Esophagus mucosa (tissue), 1 donor: ENCODE measurements at places on chromosomes 1 and 21. TPM values are rescaled to one million over a fixed set of nuclear protein-coding genes. Genes with fewer than 3 reads are reported as not detected.

DNA sequence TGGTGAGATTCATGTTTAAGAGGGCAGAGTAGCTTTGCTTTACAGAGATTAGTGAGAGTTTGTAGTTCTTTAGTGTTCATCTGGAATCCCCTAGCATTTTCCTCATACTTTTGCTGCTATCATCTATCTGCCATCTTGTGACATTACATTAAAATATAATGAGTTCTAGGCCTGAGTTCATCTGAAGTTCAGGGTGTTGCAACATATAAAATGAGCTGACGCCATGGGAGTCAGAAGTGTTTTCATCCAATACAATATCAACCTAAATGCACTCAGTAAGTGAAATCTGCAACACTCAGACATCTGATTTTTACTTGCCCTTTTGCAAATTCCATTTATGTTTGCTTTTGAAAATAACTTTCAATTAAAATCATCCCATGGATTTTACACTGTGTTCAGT is 153.8 kb downstream of the NTNG1 start:
- ATAC-seq: no peak

- ATAC-seq: peak; percentile 64
These were observed 132.7 kb upstream of the IPO9 start for GRCh38 chr1:201696217-201696761.

The LCE3E gene
- total RNA-seq: 4.3 TPM

- ATAC-seq: no peak
These were observed 14.6 kb upstream of the MPZL1 start for GRCh38 chr1:167706931-167707877.

- ATAC-seq: no peak
These were observed 22.9 kb upstream of the DIP2A start for GRCh38 chr21:46435786-46436227.

DNA sequence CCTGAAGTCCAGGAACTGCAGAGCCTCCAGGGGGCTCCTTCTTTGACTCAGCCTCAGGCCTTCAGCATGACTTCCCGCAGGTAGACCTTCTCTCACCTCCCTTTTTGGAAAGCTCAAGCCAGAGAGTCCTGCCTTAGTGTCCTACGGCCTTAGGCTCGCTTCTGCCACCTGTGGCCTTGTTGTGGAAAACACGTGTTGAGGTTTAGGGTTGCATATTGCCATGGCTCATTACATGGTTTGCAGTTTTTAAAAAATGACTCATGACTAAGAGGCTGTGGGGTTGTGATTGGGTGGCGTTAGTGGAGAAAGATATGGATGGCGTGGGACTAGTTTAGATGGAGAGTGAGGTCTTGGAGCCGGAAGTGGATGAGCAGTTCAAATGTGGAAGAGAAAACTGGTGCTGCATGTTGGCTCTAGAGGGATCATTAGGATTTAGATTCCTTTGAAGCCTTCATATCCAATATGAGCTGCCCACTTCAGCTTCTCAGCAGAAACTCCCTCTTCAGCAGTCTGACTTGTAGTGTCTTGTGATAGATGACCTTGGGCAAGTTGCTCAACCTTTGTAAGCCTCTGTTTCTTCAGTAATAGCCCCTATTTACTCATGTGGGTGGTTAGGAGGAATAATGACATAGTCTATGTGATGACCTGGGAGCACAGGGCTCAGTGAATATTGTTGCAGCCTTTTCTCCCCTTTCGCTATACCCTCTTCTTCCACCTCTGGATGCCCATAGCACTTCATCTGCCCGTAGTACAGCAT is 6.5 kb upstream of the FGGY start:
- ATAC-seq: peak; percentile 86

DNA sequence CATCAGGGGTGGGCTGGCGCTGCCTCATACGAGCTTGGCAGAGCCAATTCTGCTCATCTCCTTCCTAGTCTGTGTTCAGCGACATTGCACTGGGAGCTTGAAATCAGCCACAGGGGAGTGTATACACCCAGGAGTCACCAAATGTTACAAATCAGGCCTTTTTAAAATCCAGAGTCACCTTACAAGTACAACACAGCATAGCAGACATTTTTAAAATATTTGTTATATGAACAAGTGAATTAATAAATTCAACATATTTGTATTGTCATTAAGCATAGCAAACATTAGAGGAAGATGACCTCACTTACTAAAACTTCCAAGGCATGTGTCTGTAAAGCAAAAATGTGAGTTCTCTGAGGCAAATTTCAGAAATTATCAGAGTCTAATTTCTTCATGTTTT is 210.0 kb downstream of the HLX start:
- no peak for ATAC-seq

DNA sequence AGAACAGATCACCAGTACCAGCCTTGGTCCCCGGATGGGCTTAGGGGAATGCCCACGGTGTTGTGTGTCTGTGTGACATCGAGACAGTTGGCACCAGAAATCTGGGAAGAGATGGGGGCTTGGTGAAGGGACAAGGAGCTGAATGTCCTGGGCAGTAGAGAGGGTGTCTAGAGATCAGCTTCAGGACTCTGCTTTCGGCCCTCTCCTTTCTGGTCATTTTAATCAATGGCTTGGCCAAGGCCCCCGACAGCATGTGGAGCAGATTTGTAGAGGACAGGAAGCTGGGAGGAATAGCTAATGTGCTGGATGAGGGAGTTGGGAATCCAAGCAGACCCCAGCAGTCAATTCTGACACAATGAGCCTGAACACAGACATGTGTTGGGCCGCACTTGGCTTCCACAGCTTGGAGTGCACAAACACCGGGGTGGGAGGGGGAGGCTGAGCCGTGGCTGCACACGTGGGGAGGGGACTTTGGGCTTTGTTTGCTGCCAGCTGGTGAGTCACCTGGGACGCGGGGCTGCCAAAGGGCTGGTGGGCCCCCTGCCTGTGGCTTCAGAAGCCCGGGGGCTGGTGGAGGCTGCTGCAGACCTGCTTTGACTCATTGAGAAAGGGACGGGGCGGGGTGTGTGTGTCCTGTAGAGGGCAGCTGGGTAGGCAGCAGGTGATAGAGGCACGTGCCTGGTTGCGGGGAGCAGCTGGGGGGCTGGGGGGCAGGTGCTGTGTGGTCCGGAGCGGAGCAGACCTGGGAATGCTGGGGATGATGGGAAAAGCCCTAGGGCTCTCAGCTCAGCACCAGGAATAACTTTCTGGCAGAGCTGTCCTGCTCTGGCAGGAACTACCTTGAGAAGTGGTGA is 20.9 kb downstream of the SLC1A7 start:
- no peak for ATAC-seq

The BTBD8 gene
- total RNA-seq: 1.8 TPM

The COL8A2 gene
- total RNA-seq: 2.7 TPM

- ATAC-seq: no peak
These were observed 120.6 kb upstream of the RAVER2 start for GRCh38 chr1:64624218-64624713.

- peak; percentile 50 for ATAC-seq
These were observed 54.0 kb downstream of the ZNHIT6 start for GRCh38 chr1:85654066-85654782.

GRCh38 chr1:234987415-234988154 is 141.1 kb downstream of the TOMM20 start:
- peak; percentile 45 for ATAC-seq

GRCh38 chr1:156063997-156064285 is 3.0 kb downstream of the RAB25 start:
- ATAC-seq: no peak

DNA sequence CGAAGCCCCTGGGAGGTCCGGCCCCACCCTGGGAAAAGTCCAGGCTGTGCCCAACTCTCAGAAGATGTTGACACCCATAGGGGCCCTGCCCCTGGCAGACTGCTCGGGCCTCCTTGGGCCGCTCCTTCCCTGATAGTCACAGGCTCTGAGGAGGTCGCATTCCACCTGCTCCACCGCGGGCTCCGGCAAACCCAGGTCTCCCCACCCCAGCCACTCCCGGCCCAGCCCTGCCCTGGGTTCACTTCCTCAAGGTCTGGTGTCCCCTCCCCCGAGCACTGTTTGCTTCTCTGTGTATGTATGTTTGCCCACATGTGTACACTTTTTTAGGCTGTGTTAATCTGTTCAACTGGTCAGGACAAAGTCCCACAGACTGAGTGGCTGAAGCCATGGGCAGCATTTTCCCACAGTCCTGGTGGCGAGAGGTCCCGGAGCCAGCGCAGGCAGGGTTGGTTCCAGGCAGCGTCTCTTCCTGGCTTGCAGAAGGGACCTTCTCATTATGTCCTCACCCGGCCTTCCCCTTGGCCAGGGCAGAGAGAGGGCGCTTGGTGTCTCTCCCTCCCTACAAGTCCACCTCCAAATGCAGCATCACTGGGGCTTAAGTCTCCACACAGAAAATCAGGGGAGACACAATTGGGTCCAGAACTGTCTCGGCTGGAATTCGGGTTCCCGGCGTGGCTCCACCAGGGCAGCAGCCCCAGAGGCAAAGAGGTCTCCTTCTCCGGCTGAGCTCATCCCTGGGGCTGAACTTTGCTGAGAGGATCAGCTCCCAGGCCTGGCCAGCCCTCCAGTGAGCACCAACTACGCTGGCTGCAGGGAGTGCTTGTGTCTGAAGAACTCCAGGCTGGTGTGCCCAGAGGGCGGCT is 10.5 kb upstream of the PRXL2B start:
- peak; percentile 42 for ATAC-seq

- no peak for ATAC-seq
These were observed 17.0 kb downstream of the GPBP1L1 start for GRCh38 chr1:45669379-45669778.

GRCh38 chr1:20075345-20075744 is 5.4 kb downstream of the PLA2G5 start:
- ATAC-seq: no peak

GRCh38 chr1:12601700-12602658 is 16.0 kb downstream of the DHRS3 start:
- ATAC-seq: no peak

DNA sequence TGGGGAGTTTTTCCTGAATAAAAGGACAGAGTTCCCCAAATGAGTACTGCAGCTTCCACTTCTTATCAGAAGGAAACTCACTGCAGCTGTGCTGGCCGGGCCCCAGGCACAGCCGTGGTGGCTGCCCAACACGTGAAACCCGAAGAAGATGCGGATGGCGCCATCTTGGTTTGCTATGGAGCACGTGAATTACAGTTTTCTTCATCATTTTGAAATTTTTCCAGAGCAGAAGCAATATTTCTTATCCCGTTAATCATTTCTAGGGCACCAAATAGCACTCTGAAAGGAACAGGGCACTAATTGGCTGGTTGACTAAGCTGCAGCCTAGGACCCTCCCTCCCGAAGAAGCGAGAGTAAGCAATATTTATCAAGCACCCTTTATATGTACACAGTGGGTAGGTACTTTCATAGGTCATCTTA is 63.2 kb upstream of the EPS8L3 start:
- no peak for ATAC-seq

DNA sequence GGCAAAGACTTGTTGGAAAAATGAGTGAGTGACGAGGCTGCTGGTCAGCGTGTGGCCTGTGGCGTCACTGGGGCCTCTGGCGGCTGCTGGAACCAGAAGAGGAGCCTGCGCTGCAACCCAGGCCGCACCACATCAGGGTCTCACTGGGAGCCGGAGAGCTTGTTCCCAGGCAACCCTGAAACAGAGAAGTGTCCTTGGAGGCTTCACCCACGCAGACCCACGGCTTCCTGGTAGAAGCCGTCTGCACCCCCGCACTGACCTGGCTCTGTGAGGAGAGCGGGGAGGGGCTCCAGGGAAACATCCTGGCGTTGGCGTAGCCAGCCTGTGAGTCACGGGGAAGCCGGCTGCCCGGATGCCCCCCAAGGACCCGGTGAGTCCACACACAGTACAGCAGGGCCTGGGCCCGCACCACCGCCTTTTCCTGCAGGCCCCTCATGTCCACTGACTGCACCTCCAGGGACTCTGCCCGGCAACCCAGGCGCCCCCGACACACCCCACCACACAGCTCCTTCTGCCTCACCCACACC is 57.4 kb downstream of the COL6A1 start:
- peak; percentile 50 for ATAC-seq

DNA sequence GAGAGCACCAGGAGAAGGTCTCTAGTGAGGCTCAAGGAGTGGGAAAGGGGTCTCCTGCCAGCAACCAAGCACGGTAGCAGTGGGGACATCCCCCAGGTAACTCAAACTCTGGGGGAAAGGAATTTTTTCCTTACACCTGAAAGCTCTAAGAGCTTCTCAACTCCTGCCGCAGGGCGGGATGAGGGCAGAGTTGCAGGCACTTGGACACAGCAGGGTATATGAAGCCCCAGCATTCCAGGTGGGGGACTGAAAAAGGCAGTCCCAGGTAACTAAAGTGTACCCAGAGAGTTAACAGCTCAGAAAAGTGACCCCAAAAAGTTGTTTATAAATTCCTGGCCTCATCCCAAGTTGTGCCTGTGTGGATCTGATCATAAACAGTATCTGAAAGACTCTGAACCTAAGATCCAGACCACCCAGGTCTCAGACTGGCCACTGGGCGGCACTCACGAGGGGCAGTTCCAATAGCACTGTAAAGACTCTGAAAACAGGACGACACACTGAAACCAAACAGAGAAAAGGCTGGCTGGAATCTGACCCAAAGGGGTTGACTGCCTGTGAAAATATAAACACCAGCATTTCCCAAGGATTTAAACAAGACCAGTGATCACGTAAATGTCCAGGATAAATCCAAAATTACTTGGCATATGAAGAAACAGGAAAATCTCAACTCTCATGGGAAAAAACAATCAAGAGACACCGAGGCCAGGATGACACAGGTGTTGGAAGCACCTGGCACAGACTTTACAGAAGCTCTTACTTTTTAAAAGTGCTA is 47.5 kb downstream of the HSF2BP start:
- ATAC-seq: peak; percentile 55

DNA sequence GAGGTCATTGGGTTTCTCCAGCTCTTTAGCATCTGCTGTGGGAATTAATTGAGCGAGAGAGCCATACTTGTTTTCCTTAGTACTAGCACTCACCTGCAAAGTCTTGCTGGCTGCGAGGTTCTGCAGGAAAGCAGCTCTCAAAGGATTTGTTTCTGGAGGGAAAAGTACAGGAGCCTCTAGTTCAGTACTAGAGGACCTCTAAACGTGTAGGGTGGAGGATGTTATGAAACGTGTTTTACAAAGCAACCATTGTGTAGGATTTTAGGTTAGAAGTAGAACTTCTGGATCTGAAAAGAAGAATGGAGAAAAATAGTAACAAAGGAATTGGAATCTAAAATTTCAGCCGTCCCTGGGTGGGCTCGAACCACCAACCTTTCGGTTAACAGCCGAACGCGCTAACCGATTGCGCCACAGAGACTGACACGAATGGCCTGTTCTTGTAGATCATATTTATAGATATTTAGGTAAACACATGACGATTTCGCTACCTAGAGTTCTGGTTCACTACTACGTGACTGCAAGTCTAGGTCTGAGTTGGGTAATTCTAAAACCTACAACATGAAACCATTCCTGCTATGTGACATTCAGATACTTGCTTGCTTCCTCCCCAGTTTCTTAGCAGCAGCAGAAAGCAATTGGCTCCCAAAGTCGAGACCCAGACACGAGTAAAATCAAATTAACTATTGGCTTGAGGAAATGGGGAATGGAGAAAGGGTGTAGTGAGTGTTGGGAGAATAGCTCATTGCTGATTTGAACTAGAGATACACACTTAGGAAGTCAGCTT is 60.2 kb upstream of the CFAP126 start:
- ATAC-seq: no peak

The OR2T29 gene
- total RNA-seq: not detected
